NCI-H510A (cell line): ENCODE measurements at places on chromosomes 2 and 18.

DNA sequence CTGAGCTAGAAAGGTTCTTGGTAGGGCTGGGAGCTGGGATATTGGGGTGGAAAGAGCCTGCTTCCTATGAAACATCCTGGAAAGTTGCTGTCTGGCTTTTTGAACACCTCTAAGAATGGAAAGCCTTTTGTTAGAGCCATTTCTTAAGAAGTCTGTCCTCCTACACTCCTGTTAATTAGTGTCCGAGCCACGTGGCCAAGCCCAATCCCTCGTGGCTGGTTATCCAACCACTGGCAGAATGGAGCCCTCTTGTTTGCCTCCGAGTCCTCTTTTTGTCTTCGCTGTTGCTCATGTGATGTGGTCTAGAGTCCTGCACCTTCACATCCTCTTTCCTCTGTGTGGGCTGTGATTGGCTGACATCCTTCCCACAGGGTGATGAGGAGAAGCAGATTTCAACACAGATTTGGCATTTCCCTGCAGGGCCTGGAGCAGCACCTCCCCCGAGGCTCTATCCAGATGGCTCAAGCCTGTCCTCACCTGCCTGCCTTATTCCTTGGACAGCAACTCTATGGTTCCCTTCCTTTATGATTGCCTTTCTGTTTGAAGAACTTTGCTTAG, 8.2 kb upstream of the TOGARAM2 start:
- no peak for DNase-seq

DNA sequence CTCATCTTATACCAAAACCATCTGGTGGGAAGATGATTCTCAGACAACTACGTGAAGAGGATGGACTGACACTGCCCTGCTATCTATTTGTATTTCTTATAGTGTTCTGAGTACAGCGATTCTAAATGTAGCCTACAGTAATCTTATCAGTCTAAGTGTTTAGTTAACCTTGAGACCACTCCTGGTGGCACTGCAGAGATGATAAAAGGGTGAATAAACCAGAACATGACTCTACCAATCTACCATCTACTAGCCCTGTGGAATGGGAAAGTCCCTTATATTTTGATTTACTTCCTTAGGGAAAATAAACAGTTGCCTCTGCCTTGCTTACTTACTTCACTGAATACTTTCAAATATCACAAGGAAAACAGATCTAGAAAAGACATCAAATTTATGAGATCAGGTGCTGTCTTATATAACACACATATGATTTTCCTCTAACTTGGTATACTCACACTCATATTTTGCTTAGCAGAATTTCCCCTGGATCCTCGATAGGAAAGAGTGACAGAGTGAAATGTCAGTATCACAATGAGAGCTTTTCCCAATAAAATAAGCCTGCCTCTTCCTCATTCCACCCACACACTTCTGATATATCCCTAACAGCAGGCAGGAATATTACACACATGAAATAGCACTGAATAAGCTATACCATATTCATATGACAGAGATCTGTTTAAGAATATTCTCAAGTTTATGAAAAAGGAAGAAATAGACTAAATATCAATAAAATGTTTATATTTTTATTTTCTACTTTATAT, 58.6 kb upstream of the MTIF2 start:
- no peak for DNase-seq

DNA sequence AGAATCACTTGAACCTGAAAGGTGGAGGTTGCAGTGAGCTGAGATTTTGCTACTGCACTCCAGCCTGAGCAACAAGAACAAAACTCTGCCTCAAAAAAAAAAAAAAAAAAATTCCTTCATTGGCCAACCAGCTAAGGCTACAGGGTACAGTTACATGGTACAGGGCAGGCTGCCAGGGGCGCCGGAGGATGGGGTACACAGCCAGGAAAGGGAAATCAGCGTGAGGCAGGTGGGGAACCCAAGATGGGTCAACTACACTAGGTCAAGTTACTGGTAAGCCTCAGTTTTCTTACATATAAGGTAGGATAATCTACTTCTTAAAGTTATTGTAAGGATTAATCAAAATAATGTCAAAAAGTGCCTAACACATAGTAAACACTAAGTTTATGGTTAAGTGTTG, 142.6 kb upstream of the MSH6 start:
- no peak for DNase-seq

GRCh38 chr2:68832233-68832869, 38.8 kb downstream of the BMP10 start:
- DNase-seq: no peak

DNA sequence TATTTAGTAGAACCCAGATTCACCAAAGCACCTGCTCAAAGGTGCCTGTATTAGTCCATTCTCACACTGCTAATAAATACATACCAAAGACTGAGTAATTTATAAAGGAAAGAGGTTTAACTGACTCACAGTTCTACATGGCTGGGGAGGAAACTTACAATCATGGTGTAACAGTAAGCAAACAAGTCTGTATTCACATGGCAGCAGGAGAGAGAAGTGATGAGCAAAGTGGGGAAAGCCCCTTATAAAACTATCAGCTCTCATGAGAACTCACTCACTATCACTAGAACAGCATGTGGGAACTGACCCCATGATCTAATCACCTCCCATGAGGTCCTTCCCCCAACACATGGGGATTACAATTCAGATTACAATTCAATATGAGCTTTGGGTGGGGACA, 28.0 kb upstream of the DDX18 start:
- no peak for DNase-seq

GRCh38 chr18:681985-682384, 24.5 kb downstream of the TYMS start:
- no peak for DNase-seq

- DNase-seq: no peak
These were observed 9.8 kb downstream of the RMDN2 start for GRCh38 chr2:37934591-37935513.

DNA sequence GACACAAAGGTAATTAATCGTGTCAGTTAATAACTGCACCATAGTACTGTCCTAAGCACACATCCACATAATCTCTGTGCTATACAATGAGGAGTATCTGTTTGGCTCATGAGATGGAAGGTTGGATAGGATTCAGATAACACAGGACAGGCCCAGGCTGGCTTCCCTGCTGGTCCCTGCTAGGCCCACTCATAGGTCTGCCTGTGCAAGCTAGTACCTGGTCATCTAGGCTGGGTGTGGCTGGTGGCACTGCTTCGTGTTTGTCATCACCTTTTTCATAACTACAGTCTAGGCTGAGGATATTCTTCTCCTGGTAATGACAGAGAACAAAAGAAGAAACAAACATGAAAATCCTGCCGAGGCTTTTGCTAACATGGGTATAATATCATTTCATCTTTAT, 392.8 kb downstream of the TRIB2 start:
- no peak for DNase-seq

DNA sequence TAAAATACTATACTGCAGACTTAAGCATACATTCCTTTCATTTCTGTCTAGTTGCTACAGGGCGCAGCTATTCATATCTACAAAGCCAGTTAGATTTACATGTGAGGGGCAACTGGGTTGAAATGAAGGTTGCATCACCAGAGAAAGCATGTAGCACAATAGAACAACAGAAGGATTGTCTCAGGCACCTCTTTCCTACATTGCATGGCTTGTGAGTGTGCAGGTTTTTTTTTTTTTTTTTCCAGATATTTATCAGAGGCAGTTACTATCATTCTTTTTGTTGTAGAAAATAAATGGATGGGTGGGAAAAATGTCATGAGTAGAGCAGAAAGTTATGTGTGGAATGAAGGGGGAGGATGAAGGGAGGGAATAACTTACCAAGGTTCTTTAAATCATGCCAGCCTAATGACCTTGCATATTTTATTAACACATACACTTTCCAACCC, 86.8 kb downstream of the ERBB4 start:
- DNase-seq: no peak

- no peak for DNase-seq
These were observed 286.5 kb upstream of the REV1 start for GRCh38 chr2:99776206-99776905.

GRCh38 chr2:101420623-101421022, 33.3 kb upstream of the CREG2 start:
- DNase-seq: no peak

DNA sequence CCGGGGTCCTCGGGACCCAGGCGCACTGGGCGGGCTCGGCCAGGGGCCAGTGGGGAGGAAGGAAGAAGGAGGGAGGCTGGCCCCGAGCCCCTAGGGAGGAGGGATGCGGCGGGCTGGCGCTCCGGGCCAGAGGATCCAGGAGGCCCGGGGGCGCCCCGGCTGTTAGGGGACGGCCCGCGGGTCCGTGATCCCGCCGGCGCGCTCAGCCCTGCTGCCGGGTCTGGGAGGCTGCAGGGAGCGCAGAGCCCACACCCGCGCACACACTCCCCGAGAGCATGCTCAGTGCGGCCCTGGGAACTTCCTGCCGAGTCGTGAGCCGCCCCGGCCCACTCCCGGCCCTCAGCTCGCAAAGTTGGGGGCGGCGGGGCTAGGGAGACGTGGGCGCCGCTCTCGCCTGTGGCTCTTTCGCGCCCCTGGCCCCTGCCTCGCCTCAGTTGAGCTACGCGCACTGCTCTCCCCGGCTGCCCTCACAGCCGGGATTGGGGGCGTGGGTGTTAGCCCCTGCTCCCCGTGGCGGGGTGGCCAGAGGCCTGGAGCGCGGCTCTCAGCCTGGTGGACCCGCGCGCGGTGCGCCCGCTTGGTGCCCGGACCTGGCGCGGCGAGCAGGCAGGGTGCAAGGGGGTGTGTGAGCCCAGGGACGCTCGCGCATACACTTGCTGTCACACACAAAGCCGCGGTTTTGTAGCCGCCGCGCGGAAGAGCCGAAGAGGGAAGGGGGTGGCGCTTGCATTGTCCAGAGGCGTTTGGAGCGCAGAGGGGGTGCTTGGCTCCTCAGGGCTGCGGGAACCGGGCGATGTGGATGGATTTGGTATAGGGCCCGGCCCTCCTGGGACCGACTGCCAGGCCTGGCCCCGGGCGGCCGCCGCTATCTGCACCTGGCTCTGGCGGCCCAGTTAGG, 132.9 kb upstream of the MGAT5 start:
- DNase-seq: peak; percentile 36

- DNase-seq: no peak
These were observed 111.8 kb downstream of the EHBP1 start for GRCh38 chr2:62817348-62817747.

- no peak for DNase-seq
These were observed 2.9 kb upstream of the HAAO start for GRCh38 chr2:42795275-42795674.

- no peak for DNase-seq
These were observed 123.8 kb upstream of the DLX2 start for GRCh38 chr2:172226244-172227061.

DNA sequence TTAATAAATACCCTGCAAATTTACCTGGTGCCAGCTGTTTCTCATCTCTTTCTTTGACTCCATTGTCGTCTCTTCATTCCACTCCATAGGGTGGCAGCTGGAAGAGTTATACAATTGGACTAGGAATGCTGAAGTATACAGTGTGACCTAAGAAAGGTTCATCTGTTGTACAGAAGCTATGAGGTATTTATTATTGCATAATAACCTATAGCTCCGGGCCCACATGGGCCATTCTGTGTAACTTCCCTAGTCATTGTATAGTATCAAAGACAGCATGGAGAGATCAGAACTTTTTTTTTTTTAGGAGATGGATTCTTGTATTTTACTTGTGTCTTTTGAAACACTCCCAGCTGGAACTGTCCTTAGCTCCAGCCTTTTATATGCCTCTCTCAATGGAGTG, 26.2 kb downstream of the BMP10 start:
- DNase-seq: no peak

DNA sequence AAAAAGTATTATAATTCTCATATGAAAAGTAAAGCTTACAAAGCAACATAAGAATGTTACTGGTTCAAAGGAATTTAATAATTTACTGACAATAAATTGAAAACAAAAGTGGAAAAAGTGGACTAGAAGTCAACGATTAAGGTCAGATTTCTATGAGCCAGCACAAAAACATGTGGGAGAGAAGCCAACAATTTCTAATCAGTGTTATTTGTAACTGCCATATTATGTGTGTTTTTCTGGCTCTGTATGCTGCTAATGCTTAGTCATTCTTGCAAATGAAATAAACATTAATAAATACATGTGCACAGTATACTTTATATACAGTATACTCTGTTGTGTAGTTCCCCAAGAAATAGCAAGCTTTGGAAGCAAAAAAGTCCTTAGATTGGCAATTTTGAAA, 301.3 kb upstream of the RGPD4 start:
- no peak for DNase-seq

GRCh38 chr2:108615480-108616090, 81.3 kb downstream of the LIMS1 start:
- no peak for DNase-seq

GRCh38 chr2:204982303-204982702, 437.0 kb downstream of the PARD3B start:
- no peak for DNase-seq
